Central memory CD8-positive, alpha-beta T cell (primary cell): ENCODE measurements at places on chromosomes 1 and 21.

GRCh38 chr1:16927256-16927655, 5.5 kb downstream of the CROCC start:
- no peak for DNase-seq
- H3K27me3 ChIP-seq, result no peaks in the 10 kb centered on the region
- H3K4me3 ChIP-seq, result no peak overlapping the region

GRCh38 chr1:5519366-5520135, 472.7 kb downstream of the NPHP4 start:
- no peak overlapping the region for H3K27ac ChIP-seq
- no peak for DNase-seq
- H3K4me3 ChIP-seq, result no peak overlapping the region
- H3K36me3 ChIP-seq, result no peaks in the 10 kb centered on the region
- peaks cover 72% of the 10 kb centered on the region for H3K27me3 ChIP-seq

DNA sequence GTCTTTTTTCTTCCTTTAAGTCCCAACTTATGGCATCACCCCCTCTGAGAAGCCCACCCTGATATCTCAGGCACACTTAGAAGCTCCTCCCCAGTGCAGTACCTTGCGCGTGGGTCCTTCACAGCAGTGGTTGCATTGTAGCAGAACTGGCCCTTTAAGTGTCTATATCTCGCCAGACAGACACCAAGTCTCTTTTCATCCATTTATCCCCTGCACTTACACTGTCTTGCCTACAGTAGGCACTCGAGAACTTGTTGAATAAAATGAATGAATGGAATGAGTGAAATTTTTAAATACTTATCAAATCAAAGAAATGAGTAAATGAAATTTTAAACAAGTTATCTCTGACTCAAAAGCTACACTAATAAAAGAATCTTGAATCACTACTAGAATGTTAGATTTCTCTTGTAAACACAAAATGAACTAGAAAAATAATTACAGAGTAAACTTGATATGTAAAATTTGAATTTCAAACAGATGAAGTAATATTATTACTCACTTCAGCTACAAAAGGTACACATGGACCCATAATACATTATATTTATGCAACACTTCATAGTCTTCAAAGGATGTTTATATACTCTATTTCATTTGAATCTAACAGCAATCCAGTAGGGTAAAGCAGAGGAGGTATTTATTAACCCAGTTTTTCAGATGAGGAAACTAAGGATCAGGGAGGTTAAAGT, 54.7 kb upstream of the MAN1A2 start:
- no peak for DNase-seq
- no peaks in the 10 kb centered on the region for H3K4me1 ChIP-seq
- no peak overlapping the region for H3K27ac ChIP-seq
- peaks cover 2% of the 10 kb centered on the region for H3K36me3 ChIP-seq
- no peak overlapping the region for H3K4me3 ChIP-seq

DNA sequence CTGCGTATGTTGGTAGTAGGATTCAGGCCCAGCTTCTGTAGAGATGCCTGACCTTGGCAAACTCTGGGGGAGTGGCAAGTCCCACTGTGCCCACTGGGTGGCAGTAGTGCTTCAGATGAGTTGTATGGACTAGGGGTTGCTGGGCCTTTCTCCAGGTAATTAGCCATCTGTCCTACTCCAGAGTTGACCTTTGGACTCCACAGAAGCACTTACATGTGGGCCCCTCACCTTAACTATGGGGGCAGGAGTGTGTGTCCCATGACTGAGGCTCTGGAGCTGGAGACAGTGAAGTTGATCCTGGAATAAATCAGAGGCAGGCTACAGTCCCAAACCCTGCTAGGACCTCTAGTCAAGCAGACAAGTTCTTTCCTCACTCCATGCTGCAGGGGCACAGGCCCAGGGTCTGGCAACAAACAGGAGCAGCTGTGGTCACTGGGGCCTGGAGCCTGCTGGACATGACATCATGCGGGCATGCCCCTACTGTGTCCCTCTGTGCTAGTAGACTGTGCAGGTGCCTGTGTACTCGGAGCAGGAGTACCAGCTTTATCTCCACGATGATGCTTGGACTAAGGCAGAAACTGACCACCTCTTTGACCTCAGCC, 4.6 kb downstream of the DMAP1 start:
- H3K27me3 ChIP-seq, result no peaks in the 10 kb centered on the region
- H3K4me3 ChIP-seq, result no peak overlapping the region
- H3K27ac ChIP-seq, result no peak overlapping the region
- H3K36me3 ChIP-seq, result peaks cover 22% of the 10 kb centered on the region
- DNase-seq, result peak; percentile 54

GRCh38 chr21:30044447-30045064, 104.8 kb upstream of the GRIK1 start:
- H3K27me3 ChIP-seq, result no peaks in the 10 kb centered on the region
- no peak overlapping the region for H3K27ac ChIP-seq
- no peaks in the 10 kb centered on the region for H3K4me1 ChIP-seq
- H3K36me3 ChIP-seq, result no peaks in the 10 kb centered on the region
- no peak for DNase-seq

GRCh38 chr1:158101927-158102326, 78.8 kb upstream of the CD1D start:
- DNase-seq, result no peak
- H3K4me3 ChIP-seq, result no peak overlapping the region
- H3K36me3 ChIP-seq, result no peaks in the 10 kb centered on the region
- no peaks in the 10 kb centered on the region for H3K4me1 ChIP-seq
- peaks cover 22% of the 10 kb centered on the region for H3K27me3 ChIP-seq

GRCh38 chr1:156848461-156849150, 10.3 kb downstream of the INSRR start:
- H3K36me3 ChIP-seq, result peaks cover 5% of the 10 kb centered on the region
- H3K27me3 ChIP-seq, result peaks cover 39% of the 10 kb centered on the region
- no peak overlapping the region for H3K27ac ChIP-seq
- peak; percentile 41 for DNase-seq

- no peak overlapping the region for H3K27ac ChIP-seq
- DNase-seq, result no peak
- H3K36me3 ChIP-seq, result no peaks in the 10 kb centered on the region
- H3K4me3 ChIP-seq, result no peak overlapping the region
Observed at GRCh38 chr21:42358937-42359336, 7.4 kb downstream of the TFF1 start.

- no peaks in the 10 kb centered on the region for H3K4me1 ChIP-seq
- DNase-seq, result no peak
- no peak overlapping the region for H3K4me3 ChIP-seq
- peaks cover 2% of the 10 kb centered on the region for H3K36me3 ChIP-seq
- H3K27me3 ChIP-seq, result peaks cover 62% of the 10 kb centered on the region
Observed at GRCh38 chr21:41613533-41613909, 105.6 kb upstream of the TMPRSS2 start.

GRCh38 chr1:70277875-70278274, 56.7 kb downstream of the SRSF11 start:
- no peak for DNase-seq
- peaks cover 33% of the 10 kb centered on the region for H3K36me3 ChIP-seq
- no peak overlapping the region for H3K27ac ChIP-seq
- H3K4me1 ChIP-seq, result no peaks in the 10 kb centered on the region
- H3K4me3 ChIP-seq, result no peak overlapping the region
- no peaks in the 10 kb centered on the region for H3K27me3 ChIP-seq

DNA sequence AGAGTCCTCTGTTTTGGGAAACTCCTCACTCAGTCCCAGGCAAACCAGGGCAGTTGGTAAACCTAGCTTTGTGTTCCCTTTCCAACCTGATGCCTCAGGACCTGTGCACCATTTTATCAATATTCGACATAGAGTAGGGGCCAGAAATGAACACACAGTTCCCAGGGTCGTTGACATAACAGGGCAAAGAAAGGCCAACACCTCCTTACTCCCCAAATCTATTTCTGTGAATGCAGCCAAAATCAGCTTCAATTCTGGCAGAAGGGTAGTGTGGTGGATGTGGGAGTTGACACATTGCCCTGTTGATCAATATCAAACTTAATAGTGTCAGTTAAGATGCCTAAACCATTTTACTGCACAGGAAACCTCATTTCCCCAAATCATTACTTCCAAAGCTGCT, 104.6 kb upstream of the SPATA6 start:
- no peak overlapping the region for H3K27ac ChIP-seq
- DNase-seq, result no peak
- H3K4me1 ChIP-seq, result no peaks in the 10 kb centered on the region
- H3K27me3 ChIP-seq, result peaks cover 15% of the 10 kb centered on the region

DNA sequence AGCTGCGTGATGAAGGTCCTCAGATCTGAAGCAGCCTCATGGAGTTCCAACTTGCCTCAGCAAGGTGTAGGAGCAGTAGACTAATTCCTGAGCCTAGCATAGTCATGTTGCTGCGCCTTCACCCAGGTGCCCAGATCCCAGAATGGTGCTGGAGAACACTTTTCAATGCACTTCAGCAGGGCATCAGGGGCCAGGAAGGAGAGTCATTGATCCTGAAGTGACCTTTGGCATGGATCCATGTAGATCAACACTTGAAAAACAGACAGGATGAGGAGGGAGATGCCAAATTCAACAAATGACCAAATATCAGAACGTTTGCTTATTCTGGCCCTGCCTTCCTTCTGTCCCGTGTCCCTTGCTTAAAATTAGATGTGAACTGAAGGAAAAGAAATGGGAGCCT, 91.9 kb downstream of the LEPR start:
- peaks cover 7% of the 10 kb centered on the region for H3K27me3 ChIP-seq
- H3K27ac ChIP-seq, result no peak overlapping the region
- H3K4me1 ChIP-seq, result no peaks in the 10 kb centered on the region
- DNase-seq, result no peak

DNA sequence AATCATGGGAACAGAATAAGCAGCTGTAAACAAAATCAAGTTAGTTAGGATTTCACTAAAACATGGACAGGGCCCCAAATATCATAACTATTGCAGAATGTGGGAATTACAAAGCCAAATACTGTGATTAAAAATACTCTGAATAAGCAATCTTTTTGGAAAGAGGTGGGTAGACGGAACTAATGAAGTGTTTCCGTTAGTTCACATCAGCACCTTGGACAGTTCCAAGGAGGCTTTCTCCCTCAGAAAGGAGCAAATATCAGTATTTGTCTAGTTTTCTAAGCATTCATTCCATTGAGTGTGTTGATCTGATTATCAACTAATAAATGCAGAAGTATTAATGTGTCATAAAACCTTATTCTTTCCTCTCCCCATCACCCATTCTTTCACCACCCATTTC, 97.4 kb downstream of the FAM78B start:
- H3K27me3 ChIP-seq, result no peaks in the 10 kb centered on the region
- no peak overlapping the region for H3K4me3 ChIP-seq
- no peak for DNase-seq
- no peaks in the 10 kb centered on the region for H3K36me3 ChIP-seq
- no peaks in the 10 kb centered on the region for H3K4me1 ChIP-seq

GRCh38 chr21:45049714-45050344, 24.6 kb upstream of the ADARB1 start:
- DNase-seq, result no peak
- no peaks in the 10 kb centered on the region for H3K4me1 ChIP-seq
- H3K27me3 ChIP-seq, result peaks cover 66% of the 10 kb centered on the region
- no peak overlapping the region for H3K27ac ChIP-seq
- peaks cover 2% of the 10 kb centered on the region for H3K36me3 ChIP-seq

GRCh38 chr1:115107516-115108260, 18.4 kb upstream of the TSPAN2 start:
- H3K27me3 ChIP-seq, result no peaks in the 10 kb centered on the region
- no peaks in the 10 kb centered on the region for H3K36me3 ChIP-seq
- peaks cover 21% of the 10 kb centered on the region for H3K4me1 ChIP-seq
- no peak for DNase-seq

GRCh38 chr1:177227978-177228692, 57.4 kb downstream of the BRINP2 start:
- no peaks in the 10 kb centered on the region for H3K27me3 ChIP-seq
- H3K27ac ChIP-seq, result no peak overlapping the region
- DNase-seq, result no peak
- H3K4me3 ChIP-seq, result no peak overlapping the region
